ENCODE measurements at places on chromosomes 12 and 14. TPM values are rescaled to one million over a fixed set of nuclear protein-coding genes. Genes with fewer than 3 reads are reported as not detected.

- ATAC-seq = peak; percentile 72
Measured at GRCh38 chr12:7460375-7461259, 16.7 kb upstream of the CD163L1 start.

The CIROP gene
- not detected for total RNA-seq

- ATAC-seq = no peak
Measured at GRCh38 chr14:96090441-96091148, 51.4 kb downstream of the C14orf132 start.

The DHRS2 gene
- total RNA-seq = 17.7 TPM

GRCh38 chr14:102749393-102750305 is 27.6 kb upstream of the TRAF3 start:
- no peak for ATAC-seq

DNA sequence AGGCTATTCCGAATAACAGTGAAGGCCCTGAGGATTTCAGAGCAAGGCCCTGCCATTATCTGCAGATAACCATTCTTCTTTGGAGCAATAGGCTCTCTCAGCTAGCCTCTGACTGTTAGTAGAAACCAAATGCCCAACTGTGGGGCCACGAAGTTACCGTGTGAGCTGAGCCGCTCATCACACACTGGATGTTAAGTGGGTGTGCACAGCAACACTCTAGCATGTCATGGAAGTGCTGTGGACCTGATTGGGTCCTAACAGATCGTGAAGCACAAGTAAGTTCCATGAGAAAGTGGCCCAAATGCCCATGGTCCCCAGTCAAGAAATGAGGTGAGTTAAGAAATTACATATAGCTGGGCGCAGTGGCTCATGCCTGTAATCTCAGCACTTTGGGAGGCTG is 190.4 kb downstream of the ALG10 start:
- no peak for ATAC-seq

DNA sequence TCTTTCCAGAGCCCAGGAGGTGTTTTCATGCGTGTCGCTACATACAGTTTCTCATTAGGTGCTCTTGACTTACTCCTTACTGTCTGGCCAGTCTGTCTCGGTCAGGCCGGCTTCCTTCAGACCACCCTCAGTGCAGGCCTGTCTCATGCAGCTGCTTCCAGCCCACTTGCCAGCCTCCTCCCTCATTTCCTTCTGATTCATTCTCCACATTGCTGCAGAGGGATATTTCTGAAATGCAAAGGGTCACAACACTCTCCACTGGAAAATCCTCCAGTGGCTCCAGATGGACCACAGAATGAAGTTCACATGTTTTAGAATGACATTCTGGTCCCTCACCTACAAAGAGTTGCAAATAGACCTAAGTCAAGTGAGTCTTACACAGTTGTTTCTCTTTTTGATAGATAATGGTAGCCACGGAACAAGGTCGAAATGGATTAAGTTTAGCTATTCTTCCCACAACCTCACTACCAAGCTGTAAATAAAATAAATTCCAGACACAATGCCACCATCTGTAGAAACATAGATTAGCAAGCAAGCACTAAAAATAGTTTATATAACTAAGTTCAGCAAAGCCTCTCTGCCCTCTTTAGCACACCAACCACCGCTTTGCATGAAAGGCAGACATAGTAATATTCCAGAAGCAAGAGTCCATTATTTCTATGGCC is 146.9 kb downstream of the ESR2 start:
- no peak for ATAC-seq

DNA sequence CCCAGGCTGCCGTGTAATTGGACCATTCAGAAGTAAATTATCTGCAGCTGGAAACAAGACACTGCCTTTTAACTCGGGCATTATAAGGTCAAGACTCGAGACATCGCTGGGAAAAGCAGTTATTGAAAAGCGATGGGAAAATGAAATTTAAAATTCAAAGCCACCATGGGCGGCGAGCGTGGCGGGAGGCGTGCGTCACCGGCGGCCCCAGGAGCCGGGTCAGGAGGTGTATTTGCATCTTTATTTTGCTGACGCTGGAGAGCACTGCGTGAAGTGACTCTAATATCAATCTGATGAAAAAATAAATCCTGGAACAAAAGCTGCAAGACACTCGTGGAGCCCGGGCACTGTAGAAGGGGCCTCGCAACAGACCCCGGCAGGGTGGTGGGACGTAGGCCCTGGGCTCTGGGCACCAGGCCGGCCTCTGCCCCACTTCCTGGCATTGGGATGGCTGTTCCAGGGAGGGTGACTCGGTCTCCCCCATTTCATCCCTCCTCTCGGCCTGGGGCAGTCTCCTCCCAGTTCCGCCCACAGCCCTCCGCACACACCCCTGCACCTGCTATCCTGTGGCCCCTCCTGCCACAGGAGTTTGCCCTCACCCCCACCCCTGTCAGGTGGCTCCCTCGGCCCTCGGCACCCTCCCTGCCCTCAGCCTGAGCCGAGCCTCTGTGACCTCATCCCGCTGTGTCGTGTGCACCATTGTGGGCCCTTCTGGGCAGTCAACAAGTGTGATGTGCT is 196.2 kb downstream of the KIF26A start:
- ATAC-seq = no peak

DNA sequence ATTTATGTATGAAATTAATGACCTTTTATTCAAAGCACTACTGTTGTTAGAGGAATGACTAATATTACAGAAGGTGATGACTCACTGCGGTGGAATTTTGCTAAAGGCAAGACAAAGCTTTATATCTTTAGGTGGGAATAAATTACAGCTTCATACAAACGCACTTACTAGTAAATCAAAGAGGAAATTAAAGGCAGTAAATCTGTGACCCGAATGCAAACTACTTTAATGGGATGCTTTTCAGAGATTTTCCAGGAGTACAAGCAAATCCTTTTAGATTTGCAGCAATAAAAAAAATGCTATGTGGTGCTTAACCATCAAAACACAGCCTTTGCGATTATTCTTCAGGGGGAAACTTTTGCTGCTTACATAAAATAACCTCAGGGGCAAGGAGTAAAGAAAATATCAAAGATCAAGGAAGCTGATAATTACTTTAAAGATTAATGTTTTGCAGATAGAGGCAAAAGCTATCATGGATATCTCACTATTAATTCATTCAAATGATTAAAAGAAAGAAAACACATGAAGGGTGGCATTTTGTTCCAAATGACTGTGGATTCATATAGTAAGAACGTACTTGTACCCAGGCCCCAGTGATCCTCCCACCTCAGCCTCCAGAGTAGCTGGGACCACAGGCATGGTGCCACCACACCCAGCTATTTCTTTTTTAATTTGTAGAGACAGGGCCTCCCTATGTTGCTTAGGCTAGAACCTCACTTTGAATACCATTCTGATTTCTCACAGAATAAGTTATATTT is 98.9 kb downstream of the DENND5B start:
- no peak for ATAC-seq
